ENCODE measurements at places on chromosomes 6 and 20.
A peak's percentile ranks its signal among the peaks of the same experiment; 100 is the strongest.

DNA sequence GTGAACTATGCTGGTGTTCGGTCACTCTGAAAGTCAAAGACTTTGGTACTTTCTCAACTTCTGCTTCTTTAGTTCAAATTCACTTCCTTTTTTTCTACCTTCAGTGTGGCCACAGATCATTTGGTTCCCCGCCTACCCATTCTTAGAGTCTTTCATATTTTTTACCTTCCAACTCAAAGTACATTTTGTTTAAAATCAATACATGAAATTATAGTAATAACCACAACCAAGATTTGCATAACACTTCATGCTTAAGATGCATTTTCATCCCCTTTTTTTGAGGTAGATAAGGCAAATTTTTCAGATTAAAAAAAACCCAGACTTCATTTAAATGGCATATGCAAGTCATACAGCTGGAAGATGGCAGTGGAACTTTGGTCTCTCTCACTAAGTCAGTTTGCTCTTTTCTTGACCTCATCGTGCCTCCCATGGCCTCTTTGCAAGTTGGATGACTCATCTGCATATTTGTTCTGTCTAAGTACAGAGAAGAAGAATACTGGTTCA lies 11.9 kb upstream of the CNR1 start:
- no peak for DNase-seq

DNA sequence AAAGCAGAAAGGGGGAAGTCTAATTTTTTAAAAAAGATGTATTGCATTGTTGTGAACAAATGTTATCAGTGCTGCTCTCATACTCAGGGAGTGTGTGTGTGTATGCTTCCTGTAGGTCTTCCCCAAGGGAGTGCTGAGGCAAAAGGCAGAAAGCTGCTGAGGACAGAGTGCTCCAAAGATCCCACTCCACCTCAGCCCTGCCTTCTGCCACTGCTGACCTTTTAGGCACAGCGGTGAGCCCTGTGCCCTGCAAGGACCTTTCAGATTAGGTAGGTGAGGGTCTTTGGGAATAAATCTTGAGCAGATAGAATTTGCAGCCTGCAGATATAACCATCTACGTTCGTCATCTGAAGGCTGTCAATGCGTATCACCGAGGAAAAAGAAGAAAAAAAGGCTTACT lies 756.4 kb upstream of the MMS22L start:
- peak; percentile 35 for DNase-seq

- no peak for DNase-seq
Measured at GRCh38 chr6:34035704-34036356, 110.1 kb downstream of the GRM4 start.

- DNase-seq = no peak
Measured at GRCh38 chr6:43613721-43614395, 15.2 kb downstream of the GTPBP2 start.

Measured in iPS DF 6.9 (cell line).